ENCODE measurements at places on chromosomes 12 and 14.
A peak's percentile ranks its signal among the peaks of the same experiment; 100 is the strongest.

DNA sequence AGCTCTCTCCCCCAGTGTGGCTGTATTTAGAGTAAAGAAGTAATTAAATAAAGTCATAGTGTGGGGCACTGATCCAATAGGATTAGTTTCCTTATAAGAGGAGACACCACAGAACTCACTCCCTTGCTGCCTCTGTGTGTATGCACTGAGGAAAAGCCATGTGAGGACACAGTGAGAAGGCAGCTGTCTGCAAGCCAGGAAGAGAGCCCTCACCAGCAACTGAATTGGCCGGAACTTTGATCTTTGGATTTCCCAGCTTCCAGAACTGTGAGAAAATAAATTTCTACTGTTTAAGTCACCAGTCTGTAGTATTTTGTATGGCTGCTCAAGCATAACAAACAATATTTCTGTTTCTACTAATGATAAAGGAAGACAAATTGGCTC is 368.7 kb upstream of the PRICKLE1 start:
- no peak for DNase-seq

- no peak for DNase-seq
These were observed 210.6 kb upstream of the DIO3 start for GRCh38 chr14:101350691-101351090.

- DNase-seq = peak; percentile 30
These were observed 11.4 kb upstream of the CALCOCO1 start for GRCh38 chr12:53738406-53739213.

- no peak for DNase-seq
These were observed 114.0 kb downstream of the SLC41A2 start for GRCh38 chr12:104844123-104844522.

- no peak for DNase-seq
These were observed 22.9 kb downstream of the RTN1 start for GRCh38 chr14:59847711-59848110.

GRCh38 chr12:42945927-42946326 is 356.4 kb upstream of the PRICKLE1 start:
- no peak for DNase-seq

Data from stimulated activated CD8-positive, alpha-beta memory T cell treated with anti-CD3 and anti-CD28 coated beads, Interleukin-2, amount 100 ng/mL, for 1 hour (primary cell).